T-helper 17 cell (primary cell): ENCODE measurements at places on chromosomes 6 and 20.

DNA sequence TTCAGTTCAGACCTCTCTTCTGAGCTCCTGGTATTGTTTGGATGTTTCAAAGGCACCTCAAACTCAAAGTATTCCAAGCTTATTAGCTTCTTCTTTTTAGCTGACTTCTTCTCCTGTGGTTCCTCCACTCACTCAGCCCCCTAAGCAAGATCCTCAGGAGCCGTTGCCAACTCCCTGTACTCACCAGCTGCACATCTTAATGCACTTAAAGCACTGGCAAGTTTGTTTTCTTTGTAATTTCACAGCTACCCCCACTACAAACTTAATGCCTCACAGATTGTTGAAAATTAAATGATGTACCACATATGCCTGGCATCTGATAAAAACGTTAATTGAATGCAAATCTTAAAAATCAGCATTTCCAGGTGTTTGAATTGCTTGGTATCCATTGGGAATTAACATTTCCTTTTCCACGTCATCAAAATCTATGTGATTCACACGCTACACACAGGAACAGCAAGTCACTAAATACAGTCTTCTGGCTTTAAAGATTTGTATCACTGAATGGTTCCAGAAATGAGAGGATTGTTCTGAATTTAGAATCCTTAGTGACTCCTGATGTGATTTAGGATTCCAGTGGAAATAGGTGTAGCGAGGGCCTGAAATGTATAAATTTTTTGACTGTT, 24.5 kb downstream of the CALHM6 start:
- DNase-seq: no peak

DNA sequence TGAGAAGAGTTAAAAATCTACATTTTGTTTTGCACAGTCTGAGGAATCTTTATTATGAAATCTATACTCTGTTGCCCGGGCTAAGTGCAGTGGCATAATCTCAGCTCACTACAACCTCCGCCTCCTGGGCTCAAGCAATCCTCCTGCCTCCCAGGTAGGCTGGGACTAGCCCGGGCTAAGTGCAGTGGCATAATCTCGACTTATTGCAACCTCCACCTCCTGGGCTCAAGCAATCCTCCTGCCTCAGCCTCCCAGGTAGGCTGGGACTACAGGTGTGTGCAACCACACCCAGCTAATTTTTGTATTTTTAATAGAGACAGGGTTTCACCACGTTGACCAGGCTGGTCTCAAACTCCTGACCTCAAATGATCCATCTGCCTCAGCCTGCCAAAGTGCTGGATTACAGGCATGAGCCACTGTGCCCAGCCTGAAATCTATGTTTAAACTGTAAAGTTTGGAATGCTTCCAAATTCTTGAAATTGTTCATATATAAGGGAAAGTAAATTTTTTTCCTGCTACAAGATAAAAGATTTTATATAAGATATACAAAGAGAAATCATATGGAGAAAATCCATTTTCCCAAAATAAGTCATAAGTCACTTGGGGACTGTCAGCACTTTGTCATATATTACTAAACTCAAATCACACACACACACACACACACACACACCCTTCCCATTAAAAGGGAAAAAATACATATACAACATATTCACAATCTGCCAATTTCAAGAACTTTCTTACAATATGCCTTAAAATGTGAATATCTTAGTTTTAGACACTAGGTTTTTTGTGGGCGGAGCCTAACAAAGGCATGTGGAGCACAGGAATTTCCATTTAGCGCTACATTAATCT, 19.4 kb downstream of the PTPRK start:
- no peak for DNase-seq

DNA sequence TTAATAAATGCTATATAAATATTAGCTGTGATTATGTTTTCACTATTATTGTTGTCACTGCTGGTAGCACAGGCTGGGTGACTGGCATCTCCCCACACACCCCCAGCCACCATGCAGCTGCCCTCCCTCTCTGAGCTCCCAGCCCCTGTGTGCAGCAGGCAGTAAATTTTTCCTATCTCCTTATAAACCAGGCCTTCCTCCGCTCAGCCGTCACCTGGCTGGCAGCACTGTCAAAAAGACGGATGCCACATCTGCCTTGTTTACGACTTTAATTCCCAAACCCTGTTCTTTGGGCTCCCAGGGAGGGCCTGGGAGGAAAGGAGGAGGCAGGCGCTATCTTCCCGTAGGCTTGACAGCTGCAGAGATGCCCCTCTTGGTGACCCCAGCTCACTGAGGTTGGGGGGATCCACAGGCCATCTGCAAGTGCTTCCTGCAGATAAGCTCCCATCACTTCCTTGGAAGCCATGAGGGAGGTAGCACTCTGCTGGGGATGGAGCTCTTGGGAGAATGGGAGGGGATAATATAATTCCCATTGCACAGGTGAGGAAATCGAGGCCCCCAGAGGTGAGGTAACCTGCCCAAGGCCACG, 94.5 kb downstream of the GRM4 start:
- no peak for DNase-seq

DNA sequence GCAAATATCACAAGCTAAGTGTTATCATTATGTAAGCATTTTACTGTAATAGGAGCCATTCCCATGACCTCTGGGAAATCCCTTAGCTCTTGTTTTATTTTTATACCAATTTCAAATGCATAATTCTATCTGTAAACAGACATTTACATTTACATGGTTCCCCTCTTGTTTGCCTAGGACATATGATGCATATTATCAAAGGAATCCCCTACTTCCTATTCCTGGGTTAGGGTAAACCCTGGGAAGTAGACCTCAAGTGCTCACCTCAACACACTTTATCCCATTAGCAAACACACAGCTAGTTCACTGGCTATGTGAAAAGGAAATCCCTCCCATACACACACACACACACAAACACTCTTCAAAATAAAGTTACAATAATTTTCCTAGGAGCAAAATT, 27.1 kb downstream of the PDE10A start:
- DNase-seq: no peak

DNA sequence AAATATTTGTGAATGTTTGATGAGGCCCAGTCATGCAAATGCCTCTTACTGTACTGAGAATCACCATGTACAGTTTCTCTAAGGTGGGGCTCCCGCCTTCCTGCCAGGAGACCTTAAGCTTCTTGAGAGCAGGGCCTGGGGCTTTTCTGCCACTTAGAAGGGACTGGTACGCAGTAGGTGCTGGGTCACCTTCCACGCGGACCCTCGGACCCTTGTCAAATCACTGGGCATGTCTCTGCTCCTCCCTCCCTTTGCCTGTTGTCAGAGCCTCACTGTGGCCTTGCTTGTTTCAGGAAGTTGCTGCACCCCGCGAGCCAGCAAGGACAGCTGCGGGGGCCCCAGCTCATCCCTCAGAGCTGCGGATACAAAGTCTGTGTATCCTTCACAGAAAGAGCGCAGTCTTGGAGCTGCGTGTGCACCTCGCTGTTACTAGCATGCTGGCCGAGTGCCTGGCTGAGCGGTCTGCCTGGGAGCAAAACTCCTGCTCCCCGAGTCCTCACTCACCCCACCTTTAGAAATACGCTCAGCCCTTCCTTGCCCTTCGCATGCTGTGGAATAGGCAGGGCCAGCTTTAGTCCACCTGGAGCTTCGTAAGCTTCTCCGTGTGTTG, 30.7 kb upstream of the IRF4 start:
- no peak for DNase-seq

DNA sequence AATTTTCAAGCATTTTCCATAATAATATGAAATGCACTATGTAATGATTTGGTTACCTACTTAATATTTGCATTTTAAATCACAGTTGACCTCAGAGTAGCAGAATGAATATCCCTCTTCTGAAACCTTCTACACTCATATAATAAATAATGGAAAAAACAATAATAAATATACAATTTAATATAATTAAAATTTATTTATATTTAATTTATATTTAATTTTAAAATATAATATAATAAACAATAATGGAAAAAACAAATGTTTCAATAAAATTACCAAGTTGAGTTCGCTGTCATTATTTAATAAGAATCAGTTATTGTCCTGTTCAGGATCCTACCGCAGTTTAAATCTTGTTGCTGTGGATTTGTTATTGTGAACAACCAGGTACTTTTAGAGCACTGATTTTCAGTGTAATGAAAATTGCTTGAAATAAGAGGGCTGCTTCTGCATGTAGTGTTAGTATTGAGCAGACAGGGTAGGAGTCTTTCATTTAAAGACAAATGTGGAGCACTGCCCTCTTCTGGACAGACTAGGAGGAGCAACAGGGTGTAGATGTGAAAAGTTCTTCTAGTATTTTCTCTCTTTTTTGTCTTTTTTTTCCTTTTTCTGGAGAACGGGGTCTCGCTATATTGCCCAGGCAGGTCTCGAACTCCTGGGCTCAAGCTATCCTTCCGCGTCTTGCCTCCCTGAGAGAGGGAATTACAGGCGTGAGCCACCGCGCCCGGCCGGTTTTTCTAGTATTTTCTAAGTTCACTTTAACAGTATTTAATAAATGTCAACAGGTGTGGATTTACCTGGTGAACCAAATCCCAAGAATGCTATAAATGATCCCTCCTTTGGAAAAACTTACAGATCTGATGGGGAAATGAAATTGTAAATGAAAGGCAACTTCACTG, 13.6 kb downstream of the TRAPPC3L start:
- peak; percentile 25 for DNase-seq

DNA sequence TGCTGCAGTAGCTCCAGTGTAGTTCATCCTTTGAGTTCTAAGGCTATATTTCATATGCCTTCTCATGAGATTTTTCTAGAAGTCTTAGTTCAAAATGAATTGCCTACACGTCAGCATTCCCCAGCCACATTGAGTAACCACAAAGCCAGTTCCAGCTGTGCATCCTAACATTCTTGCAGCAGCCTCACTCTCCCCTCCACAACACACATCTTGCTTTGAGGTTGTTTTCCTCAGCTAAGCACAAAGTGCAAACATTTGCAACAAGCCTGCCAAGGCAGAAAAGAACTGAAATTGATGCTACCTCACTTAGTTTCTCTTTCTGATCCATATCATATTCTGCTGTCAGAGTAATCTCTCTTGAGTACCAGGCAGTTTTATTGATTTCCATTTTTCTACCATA, 160.7 kb upstream of the KCNQ5 start:
- no peak for DNase-seq

DNA sequence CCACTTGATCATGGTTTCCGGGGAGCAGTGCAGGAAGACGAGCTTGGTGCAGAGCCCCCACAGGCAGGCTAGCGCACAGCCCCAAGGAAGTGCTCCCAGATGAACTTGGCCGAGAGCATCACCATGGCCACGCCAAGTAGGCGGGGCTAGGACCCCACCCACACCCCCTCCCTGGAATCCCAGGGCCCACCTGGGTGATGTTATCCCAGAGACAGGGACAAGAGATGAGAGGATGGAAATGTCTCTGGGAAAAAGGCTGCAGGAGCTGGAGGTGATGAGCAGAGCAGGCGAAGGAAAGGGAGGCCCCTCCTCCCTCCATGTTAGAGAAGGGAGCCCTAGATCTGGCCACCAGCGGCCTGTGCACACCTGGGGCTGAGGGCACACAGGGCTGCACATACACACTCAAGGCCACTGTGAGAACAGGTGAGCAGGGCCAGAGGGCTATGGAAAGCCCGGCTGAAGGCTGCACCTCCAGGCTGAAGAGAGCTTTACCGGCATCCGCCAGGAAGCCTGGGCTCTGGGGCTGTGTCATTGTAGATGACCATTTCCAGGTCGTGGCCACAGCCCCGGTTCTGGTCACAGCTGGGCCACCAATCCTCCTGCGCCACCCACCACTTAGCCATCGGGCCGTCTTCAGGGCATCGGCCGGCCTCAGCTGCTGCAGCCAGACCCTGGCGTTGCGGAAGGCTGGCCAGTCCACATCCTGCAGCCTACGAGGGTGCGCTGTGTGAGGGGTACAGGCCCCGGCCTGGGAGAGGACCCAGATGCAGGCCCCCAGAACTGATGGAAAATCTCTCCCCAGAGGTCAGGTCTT, 24.9 kb downstream of the NPEPL1 start:
- DNase-seq: no peak

DNA sequence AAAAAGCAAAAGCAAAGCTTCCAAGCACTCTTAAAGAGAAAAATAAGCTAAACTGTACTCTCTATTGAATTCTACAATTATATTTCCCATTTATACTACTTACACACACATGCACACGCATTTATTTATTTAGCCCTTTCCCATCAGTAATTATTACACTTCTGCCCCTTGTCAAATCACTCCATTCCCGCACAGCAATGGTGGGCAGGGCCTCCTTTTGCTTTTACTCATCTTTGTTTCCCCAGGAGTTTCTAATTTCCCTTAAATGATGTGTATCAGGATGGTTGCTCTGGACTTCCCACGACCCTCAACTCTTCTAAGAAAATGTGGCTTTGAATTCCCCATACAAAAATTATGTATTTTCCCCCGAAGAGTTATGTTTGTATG, 19.9 kb downstream of the PXT1 start:
- no peak for DNase-seq

GRCh38 chr6:111761783-111762312, 111.4 kb downstream of the FYN start:
- DNase-seq: no peak
